Fibroblast of skin of left quadriceps (primary cell): ENCODE measurements at places on chromosomes 16 and 17.
A peak's percentile ranks its signal among the peaks of the same experiment; 100 is the strongest.

- peak; percentile 31 for DNase-seq
Observed at GRCh38 chr17:74430706-74431567, 951 bp upstream of the GPRC5C start.

DNA sequence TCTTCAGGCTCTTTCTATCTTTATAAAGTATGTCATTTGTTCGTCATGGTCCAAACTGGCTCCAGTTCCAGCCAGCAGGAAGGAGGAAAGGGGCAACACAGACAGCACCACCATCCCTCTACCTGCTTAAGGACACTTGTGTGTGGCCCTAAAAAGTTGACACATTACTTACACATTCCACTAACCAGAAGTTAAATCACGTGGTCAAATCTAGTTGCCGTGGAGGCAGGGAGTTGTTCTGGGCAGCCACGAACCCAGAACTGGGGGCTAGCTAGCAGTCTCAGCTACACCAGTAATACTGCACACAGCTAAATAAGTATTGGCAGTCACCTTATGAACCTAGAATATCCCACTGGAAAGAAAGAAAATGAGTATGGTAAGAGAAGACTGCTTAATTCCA is 104.2 kb downstream of the SNX11 start:
- no peak for DNase-seq

GRCh38 chr17:7475764-7476422 is 3.5 kb downstream of the ZBTB4 start:
- DNase-seq = no peak

DNA sequence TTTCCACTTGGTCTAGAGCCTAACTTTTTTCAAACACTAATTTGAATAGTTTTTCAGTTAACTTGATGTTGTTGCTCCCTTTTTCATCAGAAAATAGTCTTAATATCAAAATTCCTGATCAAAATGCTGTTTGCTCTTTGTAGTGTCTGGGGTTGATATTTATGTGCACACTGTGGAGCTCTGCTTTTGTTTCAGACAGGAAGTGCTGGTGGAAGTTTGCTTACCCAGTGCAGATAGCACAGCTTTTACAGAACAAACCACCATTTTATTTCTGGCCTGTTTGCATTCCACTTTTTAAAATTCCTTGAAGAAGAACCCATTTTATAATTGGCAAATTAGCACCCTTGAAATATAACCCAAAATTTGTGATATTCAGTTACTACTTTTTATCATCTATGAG is 125.4 kb downstream of the MRTFB start:
- DNase-seq = no peak

DNA sequence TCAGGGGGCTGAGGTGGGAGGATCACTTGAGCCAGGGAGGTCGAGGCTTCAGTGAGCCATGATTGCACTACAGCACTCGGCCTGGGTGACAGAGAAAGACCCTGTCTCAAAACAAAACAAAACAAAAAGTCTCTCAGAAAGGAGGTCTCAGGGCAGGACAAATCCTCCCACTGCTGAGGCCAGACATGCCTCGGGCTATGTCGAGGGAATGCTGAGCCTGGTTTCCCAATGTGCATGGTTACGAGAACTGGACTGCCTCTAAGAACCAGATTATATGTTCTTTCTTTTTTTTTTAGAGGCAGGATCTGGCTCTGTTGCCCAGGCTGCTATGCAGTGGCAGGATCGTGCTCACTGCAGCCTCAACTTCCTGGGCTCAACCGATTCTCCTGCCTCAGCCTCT is 27.6 kb downstream of the TRAP1 start:
- DNase-seq = no peak

DNA sequence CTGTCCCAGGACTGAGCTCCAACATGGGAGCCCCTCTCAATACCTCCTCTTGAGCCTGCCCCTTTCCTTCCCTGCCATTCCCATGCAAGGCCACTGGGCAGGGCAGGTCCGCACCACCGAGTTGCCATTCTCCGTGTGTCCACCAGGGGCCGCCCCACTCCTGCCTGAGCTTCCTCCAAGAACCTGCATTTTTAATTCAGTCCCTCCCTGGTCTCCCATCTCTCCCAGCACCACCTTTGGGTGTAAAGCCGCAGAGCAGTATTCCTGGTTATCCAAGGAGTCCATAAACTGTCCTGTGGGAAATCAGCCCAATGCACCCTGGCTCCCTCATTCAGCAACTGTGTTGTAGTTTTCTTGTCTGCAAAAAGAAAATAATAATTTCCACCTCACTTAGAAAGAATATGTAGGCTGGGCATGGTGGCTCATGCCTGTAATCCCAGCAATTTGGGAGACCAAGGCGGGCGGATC is 15.9 kb upstream of the ANKRD40CL start:
- peak; percentile 56 for DNase-seq

DNA sequence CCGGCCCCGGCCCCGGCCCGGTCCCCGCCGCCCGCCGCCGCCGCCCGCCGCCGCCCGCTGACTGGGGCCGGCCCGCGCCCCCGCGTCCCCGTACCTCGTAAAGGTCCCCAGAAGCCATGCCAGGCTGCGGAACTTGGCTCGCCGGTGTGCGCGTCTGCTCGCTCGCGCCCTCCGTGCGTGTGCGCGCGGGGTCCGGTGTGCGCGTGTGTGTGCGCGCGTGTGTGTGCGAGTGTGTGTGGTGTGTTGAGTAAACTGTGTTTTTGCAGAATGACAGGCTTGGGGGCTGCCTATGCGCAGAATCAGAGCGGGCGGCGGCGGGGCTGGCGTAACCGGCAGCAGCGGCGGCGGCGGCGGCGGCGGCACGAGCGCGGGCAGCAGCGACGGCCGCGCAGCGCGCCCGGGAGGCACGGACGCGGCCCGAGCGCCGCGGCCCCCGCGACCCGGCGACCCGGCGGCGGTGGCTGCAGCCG is 307 bp downstream of the CDYL2 start:
- peak; percentile 37 for DNase-seq

DNA sequence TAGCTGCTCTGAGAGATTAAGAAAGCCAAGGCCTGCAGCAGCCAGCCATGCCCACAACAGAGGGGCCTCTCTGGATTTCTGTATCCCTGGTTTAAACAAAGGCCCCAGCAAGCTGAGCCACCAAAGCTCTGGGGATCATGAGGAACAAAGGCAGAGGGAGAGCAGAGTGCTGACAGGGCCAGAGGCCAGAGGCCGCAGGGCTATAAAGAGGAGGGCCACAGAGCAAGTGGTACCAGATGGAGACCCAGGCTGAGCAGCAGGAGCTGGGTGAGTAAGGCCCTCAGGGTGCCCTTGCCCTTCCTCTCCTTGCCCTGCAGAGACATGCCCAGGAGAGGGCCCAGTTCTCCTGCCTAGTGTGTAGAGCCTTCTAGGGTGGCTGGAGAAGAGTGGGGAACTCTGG is at the start of gene CRYBA1:
Gene CRYBA1, plus strand, starts transcription at position 232 of the 400 bp plus-strand sequence. Its CDS starts 5 bp downstream, at position 237.
- DNase-seq = no peak

- no peak for DNase-seq
Observed at GRCh38 chr17:44887971-44888954, 11.0 kb downstream of the EFTUD2 start.

DNA sequence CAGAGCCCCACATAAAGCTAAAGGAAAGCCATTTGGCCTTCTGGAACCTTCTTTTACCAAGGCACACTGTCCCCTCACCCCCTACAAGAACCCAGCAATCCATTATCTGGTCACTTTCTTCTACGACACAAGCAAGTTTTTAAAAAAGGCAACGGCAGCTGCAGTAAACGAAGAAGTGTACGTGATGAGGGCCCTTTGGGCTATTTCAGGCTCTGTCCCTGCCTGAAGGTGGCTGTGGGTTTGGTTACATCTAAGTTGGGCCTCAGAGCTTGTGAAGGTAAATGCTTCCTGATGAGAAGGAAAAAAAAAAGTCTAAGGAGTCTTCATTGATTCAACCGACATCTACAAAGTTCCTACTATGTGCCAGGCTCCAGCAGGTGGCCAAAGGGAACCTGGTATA is 35.4 kb downstream of the XYLT1 start:
- no peak for DNase-seq

DNA sequence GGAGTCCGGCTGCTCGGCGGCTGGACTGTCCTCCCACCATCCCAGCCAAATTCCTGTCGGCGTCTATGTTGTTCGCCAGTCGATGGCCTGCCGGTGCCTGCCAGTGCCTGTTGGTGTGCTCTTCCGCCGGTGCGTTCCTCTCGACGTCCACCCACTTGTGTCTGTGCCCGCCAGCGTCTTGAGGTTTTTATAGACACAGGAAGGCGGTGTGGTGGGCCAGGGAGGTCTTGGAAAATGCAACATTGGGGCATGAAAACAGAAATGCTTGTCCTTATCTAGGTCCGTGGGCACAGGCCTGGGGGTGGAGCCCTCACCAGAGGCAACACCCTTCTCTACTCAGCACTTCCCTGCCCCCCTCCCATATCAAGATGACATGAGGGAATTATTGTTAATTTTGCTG is 167.8 kb downstream of the IRF8 start:
- DNase-seq = no peak

- DNase-seq = no peak
Observed at GRCh38 chr17:40019140-40019991, 4.1 kb downstream of the CSF3 start.

- DNase-seq = no peak
Observed at GRCh38 chr16:75263963-75264445, 12.6 kb upstream of the BCAR1 start.

GRCh38 chr16:53090591-53091411 is 36.0 kb downstream of the CHD9 start:
- peak; percentile 99 for DNase-seq

DNA sequence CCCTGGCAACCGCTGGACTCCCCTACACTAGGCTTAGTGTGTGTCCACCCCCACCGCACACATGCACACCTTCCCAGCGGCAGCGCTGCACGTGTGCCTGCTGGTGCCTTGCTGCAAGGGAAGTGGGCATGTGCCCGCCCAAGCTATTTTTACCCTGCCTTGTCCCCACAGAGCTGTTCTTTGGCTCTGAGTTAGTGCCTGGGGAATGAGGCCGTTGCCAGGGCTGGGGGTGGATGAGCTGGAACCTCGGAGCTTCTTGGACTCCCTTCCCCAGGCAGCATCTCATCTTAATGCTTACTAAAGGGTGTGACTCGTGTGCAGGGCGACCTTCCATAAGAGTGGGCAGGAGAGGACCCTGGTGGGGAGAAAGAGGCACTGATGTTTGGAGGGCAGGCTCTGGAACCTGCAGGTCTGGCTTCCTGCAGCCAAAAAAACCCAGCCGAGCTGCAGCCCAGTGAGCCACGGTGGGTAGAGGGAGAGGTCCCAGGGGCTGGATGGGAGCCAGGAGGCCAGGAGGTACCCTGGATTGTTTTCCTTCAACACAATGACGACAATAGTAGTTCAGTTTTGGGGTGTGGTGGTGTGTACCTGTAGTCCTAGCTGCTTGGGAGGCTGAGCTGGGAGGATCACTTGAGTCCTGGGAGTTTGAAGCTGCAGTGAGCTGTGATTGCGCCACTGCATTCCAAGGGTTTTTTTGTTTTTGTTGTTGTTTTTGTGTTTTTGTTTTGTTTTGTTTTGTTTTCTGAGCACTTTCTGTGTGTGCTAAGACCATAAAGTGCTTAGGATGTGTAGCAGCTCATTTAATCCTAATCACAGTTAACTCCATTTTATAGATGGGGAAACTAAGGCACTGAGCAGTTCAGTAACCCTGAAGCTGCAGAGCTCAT is 119.1 kb downstream of the RAB11FIP4 start:
- DNase-seq = no peak

- DNase-seq = no peak
Observed at GRCh38 chr17:81488276-81488860, 24.2 kb downstream of the ACTG1 start.

GRCh38 chr16:89573826-89574680 is 1.5 kb upstream of the CPNE7 start:
- no peak for DNase-seq

DNA sequence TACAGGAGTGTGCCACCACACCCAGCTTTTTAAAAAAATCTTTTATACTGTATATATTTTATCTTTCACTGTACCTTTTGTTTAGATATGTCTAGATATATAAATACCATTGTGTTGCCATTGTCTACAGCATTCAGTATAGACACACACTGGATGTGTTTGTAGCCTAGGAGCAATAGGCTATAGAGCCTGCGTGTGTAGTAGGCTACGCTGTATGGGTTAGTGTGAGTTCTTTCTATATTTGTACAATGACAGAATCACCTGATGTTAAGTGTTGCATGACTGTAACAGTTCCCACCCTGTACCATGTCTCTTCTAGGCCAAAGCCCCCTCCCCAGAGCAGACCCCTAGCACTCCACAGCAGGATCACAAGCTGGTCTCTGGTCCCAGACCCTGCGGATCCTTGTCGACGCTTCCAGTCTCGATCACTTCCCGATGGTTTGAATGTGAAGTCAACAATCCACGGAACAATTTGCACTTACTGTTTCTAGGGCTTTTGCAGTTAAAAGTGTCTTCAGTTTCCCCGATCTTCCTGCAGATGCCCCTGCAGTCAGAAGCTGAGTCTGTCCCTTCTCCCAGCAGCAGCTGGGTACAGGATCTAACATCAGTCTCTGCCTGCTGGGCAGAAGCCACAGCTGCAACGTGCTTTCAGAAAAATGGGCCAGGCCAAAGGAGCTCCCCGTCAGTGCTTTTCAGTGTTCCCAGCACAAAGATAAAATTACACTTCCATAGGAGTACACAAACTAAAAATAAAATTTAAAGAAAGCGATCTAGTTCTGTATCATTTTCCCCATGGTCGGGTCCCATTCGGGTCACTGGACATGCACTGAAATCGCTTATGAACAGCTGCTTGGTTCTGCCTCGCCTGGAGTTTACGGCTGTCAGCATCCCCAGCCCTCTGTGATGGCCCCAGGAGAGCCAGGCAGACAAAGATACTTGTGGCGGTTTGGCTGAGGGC is 35.4 kb downstream of the ADAM11 start:
- DNase-seq = no peak

DNA sequence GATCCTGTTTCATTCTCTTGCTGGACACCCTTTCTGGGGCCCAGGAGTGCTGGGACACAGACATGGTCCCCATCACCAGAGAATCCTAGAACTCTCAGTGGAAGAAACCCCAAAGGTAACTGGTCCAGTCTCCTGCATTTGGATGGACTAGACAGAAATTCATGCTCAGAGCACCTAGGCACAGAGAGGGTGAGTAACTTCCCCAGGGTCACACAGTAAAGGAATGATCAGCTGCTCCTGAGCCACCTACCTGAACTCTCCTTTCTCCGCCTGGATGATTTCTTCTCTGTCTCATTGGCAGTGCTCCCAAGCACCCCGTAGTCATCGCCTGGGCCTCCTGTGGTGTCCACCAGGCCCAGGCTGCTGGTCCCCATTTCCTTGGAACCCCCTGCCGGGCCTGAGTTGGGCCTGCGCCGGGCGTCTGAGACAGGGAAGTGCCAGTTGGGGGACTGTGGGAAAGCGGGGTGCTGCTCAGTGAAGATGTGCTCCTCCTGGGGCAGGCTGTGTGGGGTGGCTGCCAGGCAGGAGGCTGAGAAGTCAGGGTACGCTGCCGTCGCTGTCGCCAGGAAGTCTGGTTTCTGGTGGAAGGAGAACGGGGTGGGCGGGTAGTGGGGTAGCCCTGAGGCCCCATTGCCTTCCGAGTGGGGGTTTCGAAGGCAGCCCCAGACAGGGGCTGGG is 767 bp downstream of the MEOX1 start:
- no peak for DNase-seq
